ENCODE measurements at places on chromosomes 3 and 15.

GRCh38 chr3:49120096-49120437, 556 bp downstream of the USP19 start:
- no peak for DNase-seq

- no peak for DNase-seq
Observed at GRCh38 chr3:131796558-131797198, 238.1 kb downstream of the CPNE4 start.

- DNase-seq = no peak
Observed at GRCh38 chr15:52191207-52191606, at the start of gene GNB5. GNB5 (minus strand) TSS chr15:52191392; CDS start chr15:52184676, 6,716 bp downstream.

DNA sequence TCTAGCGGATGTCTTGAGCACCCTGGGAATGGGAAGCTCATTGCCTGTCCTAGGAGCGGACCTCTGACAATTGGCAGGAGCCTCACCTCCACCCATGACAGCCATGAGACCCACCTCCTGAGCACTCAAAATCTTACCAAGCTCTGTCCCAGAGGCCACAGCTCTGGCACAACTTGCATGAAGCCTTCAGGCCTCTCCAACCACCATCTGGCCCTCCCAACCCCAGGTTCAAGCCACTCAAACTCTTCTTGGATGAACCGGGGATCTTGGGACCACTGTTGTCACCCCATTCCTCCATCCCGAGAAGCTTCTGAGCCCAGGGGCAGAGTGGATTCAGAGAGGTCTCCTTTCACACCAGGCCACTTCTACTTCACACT, 1.5 kb downstream of the VIPR1 start:
- DNase-seq = no peak

GRCh38 chr15:67107014-67107812, 41.8 kb downstream of the SMAD3 start:
- no peak for DNase-seq

GRCh38 chr15:80441041-80441440, 36.9 kb downstream of the ARNT2 start:
- DNase-seq = no peak

- DNase-seq = no peak
Observed at GRCh38 chr3:54046641-54047214, 75.6 kb upstream of the CACNA2D3 start.

DNA sequence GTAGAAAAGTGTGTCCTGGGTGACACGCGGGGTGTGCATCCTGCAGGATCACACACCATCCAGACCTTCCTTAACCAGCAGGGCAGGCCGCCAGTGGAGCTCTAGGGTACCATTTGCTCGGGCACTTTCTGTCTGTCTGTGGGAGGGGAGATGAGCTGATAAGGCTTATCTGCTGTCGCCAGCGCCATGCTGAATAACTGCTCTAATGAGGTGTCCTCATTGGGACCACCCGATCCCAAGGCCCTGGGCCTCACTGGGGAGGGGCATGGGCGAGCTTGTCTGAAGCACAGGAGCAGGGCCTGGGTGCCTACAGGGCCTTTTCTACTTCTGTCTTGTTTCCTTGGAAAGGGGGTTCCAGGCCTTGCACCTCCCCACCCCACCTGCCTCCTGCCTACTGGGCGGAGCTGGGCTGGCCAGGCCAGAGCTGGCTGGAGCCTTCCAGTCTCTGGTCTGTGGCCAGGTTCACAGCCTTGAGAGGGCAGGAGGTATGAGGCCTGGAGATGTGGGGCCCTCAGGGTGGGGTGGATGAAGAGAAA, 2.5 kb upstream of the GATA2 start:
- no peak for DNase-seq

DNA sequence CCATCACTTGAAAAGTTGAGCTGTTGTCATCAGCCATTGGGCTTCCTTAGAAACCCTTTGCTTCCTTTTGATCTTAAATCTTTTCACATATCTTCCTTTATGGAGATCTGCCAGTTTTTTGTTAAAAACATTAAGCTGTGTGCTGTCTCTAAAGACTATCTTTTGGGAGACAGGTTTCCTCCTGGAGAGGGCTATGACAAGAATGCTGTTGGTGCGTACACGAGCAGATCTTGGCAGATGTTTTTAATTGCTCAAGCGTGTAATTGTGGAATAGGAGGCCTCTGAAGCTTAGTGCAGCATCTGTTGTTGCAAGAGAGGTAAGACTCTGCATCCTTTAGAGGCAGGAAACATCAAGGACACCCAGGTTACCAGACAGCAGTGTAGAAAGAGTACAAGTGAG, 56.8 kb downstream of the PHLDB2 start:
- no peak for DNase-seq

- DNase-seq = no peak
Observed at GRCh38 chr3:152828075-152828840, 6.7 kb upstream of the P2RY1 start.

DNA sequence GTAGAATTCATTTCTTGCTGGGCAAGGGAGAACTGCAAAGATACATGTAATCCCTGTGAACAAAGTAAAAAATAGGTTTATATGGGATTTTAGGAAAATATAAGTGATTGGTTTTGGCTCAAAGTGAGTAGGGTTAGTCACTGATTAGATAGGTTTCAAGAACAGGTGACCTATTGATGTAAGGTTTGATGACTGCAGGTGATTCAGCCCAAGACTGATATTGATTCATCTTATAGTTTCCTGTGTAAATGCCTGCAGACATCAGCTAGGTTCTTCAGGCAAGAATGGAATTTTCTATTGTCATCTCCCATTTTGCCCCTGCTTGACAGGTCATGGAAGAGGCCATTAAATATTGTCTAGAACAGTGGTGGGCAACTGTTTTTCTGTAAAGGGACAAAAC, 23.9 kb upstream of the ARID3B start:
- DNase-seq = no peak

- DNase-seq = no peak
Observed at GRCh38 chr3:147757866-147758265, 348.7 kb downstream of the ZIC1 start.

GRCh38 chr3:71070497-71071463, 512.7 kb downstream of the FOXP1 start:
- no peak for DNase-seq

- no peak for DNase-seq
Observed at GRCh38 chr3:116267116-116267515, 178.2 kb downstream of the LSAMP start.

DNA sequence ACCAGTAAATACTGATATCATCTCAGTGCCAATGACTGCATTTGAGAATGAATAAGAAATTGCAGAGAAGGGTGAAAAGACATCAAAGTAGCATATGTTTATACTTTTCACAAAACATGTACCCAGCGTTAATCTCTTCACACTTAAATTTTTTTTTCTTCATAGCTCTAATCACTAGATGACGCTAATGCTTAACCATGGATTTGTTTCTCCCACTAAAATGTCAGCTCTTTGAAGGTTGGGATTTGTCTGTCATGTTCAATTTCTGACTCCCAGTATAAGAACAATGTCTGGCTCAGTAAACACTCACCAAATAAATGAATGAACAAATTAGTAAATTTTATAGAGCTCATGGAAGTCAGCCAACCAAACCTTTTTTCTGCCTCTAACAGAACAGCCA, 78.3 kb upstream of the LMCD1 start:
- no peak for DNase-seq

DNA sequence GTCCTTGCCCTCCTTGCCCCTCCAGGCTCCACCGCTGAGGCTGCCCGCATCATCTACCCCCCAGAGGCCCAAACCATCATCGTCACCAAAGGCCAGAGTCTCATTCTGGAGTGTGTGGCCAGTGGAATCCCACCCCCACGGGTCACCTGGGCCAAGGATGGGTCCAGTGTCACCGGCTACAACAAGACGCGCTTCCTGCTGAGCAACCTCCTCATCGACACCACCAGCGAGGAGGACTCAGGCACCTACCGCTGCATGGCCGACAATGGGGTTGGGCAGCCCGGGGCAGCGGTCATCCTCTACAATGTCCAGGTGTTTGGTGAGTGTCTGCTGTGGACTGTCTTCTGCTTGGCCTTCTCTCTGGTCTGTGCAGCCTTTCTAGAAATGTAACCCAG, 61.0 kb downstream of the BOC start:
- DNase-seq = no peak

- DNase-seq = no peak
Observed at GRCh38 chr3:152331018-152331541, 62.4 kb downstream of the MBNL1 start.

DNA sequence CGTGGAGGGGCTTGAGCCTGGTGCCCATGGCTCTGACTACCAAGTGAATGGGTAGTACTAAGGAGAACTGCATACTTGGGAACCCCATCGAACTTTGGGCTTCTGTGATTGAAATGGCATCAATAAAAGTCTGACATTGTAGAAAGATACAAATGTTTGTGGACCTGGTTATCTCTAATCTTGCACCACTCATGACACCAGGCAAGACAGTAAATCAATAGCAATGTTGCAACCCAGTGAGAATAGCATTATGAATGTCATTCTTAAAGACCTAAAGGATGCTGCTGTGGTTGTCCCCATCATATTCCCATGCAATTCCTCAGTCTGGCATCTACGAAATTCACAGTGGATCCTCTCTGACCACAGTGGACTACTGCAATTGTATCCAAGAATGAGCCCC, 233.6 kb upstream of the LYSMD4 start:
- no peak for DNase-seq

GRCh38 chr3:40615110-40615915, 90.6 kb downstream of the ZNF621 start:
- DNase-seq = no peak

GRCh38 chr3:186825294-186825821, 17.2 kb upstream of the ADIPOQ start:
- DNase-seq = no peak

- DNase-seq = no peak
Observed at GRCh38 chr15:88990185-88990679, 77.1 kb upstream of the MFGE8 start.

DNA sequence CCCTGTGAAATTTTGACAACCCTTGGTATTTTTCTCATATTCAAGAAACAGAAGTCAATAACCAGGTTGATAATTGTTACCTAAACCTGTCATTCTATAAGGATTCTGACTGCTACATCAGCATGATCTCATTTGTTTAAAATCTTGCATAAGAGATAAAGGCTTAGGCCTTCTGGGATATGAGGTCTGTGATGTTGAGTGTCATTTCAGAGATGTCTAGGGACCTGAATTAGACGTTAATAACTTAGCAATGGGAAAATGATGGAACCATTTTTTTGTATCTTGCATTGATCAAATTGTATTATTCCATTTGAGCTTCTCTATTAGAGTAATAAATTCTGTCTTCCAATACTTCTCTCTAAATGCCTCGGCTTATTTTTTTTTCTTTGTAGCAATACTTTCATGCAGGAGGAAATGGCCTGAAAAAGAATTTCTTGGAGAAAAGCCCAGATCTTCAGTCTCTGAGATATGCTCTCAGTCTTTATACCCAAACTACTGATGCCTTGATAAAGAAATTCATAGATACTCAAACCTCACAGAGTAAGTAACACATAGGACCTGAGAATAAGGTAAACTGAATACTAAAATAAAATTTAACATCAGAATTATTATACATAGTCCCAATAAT, 589.3 kb downstream of the UNC13C start:
- no peak for DNase-seq

GRCh38 chr15:77674327-77674726, 41.6 kb upstream of the LINGO1 start:
- no peak for DNase-seq

GRCh38 chr3:43905157-43905556, 214.4 kb downstream of the ABHD5 start:
- no peak for DNase-seq

DNA sequence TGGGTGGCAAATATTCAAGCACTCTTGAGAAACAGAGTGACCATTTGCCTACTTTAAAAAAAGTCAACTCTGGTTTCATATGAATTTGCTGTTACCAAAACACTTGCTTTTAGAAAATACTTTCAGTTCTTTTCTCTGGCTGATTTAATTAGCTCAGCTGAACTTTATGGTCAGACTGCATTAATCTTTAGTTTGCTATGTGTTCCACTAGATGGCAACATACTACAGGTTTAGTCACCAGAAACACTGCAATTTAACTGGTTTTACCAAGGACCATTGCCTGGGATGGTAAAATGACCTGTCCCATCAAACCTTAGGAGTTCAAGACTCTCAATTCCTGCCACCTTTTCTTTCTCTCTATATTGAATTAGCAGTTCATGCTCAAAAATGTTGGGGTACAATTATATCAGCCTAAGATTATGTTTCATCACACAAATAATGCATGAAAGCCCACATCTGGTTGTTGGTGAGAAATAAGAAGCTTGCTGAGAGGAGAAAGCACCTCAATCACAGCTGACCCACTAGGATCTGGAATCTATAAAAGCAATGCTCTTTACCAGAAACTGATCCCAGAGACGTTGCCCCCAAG, 14.2 kb downstream of the EIF4E3 start:
- no peak for DNase-seq

- DNase-seq = no peak
Observed at GRCh38 chr3:151265866-151266265, 12.5 kb downstream of the P2RY14 start.

- DNase-seq = no peak
Observed at GRCh38 chr3:193357291-193357690, 21.3 kb downstream of the ATP13A5 start.

GRCh38 chr3:29639578-29640290, 358.9 kb downstream of the RBMS3 start:
- DNase-seq = no peak

DNA sequence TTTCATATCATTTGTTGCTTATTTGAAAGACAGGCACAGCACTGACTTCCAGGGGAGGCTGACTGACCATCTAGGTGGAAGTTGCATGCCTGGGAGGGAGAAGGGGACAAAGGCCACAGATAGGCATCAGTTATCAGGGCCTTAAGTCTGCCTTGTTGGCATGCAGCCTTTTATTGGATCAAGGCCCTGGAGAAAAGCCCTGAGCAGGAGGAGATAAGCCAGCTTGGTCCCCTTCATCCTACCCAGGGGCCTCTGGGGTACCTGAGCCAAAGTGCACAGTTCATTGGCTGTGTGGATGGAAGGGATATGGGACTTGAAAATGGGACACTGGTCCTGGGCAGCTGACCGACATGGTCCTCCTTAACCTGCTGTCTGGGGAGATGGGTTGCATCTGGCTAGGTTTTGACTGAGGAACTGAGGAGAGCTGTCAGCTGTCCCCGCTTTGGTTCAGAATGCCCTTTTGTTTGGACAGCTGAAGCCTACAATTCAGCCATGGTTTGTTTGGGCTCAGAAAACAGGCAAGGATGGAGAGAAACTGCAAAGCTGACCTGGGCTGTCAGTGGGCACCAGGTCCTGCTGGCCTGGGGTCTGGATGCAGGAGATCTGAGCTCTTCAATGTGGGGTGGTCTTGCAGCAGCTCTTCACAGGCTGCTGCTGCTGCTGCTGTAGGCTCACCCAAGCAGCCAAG, 60.0 kb downstream of the FLNB start:
- no peak for DNase-seq

All from stimulated activated CD4-positive, alpha-beta T cell treated with anti-CD3 and anti-CD28 coated beads, TNF-alpha, amount 100 ng/mL, for 48 hours (primary cell).